ENCODE measurements at places on chromosomes 5 and 9.

- DNase-seq: no peak
Observed at GRCh38 chr9:27653957-27654356, 80.7 kb upstream of the C9orf72 start.

- DNase-seq: no peak
Observed at GRCh38 chr5:80409367-80409966, 1.6 kb downstream of the ZFYVE16 start.

DNA sequence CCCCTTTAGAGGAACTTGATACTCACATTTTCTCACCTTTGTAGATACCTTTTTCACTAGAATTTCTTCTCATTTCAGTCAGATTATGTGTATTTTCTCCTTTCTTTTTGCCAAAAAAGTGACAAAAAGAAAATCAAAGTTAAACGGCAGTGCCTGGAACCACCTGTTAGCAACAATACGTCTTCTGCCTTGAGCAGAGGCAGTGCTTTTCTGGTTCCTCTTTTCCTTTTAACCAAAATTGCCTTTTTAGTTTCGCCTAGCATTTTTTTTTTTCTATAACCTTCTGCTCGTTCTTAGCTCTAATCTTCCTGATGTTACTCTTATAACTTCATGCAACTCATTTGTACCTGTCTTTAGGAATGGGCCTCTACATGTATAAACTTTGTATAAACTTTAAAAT, 26.1 kb downstream of the SMIM32 start:
- DNase-seq: no peak

DNA sequence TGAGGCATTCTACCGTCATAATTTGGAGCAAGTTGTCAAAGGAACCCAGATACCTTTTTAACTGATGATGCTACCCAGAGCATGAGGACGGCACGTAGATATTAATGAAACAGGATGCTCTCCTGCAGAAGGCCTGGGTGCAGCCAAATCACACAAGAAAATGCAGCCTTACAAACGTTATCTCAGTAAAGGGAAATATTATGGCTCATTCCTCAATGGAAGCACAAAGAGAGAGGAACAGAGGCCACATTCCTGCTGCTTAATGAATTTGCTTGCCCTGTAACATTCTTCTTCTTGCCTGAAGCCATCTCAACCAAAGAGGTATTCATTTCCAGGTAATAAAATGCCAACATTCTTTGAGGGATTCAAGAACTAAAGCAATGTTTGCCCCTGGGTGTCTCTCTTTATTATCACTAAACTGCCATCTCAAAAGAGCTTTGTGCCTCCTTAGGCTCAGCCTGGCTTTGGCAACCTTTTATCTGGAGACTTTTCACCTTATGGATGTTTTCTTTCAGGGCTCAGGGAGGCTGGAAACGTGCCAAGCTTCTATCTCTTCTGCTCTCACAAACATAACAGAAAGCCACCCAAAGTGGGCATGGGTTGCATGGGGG, 92.9 kb downstream of the TNC start:
- DNase-seq: no peak

DNA sequence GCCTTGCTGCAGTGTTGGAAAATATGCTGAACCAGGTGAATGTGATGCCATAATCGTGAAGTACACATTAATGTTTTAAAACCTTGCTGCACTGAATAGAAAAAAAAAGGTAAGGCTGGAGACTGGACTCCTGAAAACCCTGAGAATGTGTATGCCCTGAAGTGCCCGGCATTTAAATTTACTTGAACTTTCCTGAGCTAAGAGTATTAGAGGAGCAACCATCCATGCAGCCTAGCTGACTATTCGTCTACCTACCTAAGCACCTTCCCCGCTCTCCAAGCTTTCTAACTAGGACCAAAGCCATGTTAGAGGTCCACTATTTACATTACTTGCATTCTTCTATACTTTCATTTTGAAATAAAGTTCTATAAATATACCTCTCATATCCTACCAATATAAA, 1.4 kb downstream of the GABRG2 start:
- DNase-seq: no peak

GRCh38 chr5:113808956-113809355, 295.5 kb downstream of the YTHDC2 start:
- DNase-seq: no peak

DNA sequence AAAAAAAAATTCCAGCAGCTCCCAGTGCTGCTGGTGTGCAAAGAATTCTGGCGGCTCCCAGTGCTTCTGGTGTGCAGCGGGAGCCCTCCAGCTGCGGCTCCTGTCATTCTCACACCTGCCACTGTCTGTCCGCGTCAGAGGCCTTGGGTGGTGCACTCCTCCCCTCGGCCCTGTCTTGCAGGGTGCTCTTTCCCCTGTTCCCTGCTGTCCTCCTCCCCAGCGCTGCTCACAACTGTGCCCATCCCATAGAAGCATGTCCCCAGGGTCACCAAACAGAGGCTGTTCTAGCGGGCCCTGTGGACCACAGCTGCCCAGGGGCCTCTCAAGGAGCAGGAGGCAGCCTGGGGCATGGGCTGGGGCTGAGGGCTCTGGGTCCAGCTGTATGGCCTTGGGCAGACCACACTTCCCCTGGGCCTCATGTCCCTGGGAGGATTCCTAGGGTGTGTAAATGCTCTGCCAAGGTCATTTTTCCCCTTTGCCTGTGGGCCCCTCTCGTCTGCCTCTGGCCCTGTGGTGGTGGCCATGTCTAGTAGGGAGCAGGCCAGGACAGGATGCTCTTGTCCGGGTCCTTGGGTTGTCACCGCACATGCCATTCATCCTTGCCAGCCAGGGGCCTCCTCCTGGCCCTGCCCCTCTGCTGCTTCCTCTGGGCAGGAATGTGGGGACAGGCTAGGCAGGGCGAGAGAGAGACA, 68.2 kb downstream of the PHF2 start:
- DNase-seq: no peak

DNA sequence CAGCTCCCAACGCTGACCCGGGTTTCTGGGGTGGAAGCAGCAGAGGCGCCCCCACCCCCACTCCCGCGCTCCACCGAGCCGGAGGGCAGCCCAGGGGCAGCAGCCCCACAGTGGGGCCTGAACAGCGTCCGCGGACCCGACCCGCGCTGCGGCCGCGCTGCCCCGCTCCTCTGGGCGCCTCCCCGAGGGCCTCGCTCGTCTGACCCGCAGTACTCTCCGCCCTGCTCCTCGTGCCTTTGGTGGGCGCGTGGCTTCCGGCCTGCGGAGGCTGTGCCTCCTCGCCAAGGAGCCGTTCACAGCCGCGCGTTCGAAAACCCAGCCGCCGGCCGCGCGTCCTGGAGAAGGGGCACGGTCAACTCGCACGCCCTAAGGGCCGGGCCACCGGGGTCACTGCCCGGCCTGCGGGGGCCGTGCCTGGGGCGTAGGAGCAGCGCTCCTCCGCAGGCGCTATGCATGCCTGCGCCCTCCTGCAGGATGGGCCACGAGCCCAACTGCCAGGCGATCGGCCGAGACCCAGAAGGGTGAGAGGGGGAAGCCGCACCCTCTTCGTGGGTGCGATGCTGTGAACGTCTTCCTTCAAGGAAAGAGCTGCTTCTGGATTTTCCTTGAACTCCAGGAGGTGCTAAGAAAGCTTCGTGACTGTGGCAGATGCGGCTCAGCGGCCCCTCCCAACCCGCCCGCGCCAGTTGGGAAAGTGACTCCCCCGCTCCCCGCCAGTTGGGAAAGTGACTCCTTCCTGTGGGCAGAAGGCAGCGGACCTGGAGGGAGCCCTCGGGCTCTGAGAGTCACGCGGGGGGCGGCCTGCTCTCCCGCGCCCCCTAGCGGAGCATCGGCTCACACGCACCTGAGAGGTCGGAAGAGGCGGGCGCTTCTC, 82.7 kb downstream of the HSD17B3 start:
- DNase-seq: peak; percentile 27

DNA sequence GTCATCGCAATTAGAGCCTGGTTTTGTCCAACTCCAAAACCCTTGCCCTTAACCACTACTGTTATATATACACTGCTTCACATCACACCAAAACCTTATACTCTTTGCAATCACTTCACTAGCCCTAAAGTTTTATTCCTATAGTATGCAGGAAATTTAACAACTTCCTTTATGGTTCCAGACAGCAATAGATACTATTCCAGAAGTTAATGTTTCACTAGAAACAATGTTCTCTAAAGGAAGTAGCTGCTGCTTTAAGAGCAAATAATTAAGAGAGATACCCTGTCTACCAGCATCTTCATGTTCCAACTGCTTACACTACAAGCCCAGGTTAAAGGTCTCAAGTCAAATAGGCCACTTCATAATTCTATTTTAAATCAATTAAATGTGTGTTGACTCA, 22.0 kb downstream of the FREM1 start:
- DNase-seq: no peak

DNA sequence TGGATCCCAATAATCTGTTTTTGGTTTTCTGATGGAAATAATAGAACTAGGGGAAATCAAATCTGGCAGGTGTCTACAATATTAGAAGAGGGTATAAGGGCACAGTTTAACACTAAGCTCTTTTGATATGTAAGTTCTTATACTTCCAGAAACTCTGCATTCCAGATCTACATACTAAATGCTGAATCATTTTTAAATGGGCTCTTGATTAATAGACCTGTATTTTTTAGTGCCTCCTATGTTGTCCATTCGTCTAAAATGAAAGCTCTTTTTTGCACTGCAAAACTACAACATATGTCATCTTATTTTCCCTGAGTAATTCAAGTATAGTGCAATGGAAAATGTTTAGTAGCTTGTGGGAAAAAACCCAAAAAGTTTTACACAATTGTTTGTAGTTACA, 44.2 kb downstream of the NR6A1 start:
- no peak for DNase-seq

DNA sequence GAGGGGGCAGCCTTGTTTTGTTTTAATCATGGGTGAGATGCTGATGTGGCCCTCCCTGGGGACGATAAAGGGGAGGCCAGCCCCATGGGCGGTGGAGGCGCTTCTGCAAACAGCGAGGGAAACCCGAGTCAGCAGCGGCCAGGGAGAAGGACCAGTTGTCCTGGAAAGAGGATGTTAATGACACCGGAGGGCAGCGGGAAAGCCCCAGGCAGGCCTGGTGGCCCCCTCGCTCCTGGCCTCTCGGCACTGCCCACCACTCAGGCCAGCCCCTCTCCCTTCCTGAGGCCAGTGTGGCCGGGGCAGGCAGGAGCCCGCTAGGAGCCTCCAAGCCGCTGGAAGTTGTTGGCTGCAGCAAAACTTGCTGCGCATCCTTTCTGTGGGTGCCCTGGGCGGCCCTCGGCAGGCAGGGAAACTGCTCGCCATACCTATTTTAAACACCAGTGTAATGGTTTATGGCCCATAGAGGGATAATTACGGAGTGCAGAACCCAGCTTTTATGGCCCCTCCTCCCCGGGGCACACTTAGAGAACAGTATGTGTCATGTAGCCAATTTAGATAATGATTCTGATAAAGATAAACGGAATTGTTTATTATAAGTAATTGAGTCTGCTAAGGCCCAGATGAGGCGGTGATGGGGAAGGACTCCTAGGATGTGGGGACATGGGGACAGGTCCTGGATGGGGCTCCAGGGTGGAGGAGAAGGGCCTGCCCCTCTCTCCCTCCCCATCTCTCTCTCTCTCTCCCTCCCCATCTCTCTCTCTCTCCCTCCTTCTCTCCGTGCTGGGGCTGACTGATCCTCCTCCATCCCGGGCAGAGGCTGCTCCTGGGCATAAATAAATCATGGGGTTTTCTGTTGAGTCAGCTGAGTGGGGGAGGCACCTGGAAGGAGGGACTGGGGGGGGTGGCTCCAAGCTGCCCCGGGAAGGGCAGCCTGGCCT, 36.9 kb downstream of the LMX1B start:
- no peak for DNase-seq

DNA sequence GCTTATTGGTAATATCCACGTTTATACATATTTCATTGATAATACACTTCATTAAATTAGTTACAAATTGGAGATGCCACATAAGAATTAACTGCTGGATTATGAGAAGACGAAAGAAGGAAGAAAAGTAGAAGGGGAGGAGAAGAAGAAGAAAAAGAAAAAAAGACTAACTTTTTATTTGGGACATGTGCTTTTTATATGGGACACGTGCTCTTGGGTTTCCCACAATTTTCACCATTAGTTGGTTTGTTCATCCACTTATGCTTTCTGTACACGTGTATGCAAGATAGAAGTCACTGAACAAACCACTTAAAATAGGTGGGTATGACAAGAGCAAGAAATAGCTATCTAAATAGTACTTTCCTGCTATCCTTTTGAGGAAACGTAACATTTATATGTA, 98.6 kb downstream of the MRPS30 start:
- no peak for DNase-seq

- no peak for DNase-seq
Observed at GRCh38 chr5:18465833-18466681, 831.8 kb downstream of the TAF11L14 start.

- no peak for DNase-seq
Observed at GRCh38 chr9:1373445-1373844, 323.3 kb downstream of the DMRT2 start.

- no peak for DNase-seq
Observed at GRCh38 chr9:112555101-112555643, 68.5 kb downstream of the KIAA1958 start.

GRCh38 chr9:125966466-125966865, 219.3 kb downstream of the PBX3 start:
- no peak for DNase-seq

DNA sequence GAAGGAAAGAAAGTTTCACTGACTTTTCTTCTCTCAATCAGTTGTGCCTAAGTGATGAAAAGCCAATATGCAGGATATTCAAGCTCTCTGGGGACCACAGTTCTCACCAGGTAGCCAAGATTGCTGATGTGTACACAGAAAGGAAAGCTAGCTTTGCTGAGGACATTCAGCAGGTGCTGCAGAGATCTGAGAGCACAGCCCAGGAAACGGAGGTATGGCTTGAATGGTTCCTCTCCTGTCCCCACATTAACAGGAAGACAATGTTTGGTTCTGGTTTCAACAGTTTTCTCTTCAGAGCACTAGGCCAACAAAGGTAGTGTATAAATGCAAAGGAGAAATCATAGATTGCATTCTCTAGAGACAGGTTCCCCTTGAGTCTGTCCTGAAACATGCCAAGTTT, 69.6 kb downstream of the PTPDC1 start:
- DNase-seq: peak; percentile 15

DNA sequence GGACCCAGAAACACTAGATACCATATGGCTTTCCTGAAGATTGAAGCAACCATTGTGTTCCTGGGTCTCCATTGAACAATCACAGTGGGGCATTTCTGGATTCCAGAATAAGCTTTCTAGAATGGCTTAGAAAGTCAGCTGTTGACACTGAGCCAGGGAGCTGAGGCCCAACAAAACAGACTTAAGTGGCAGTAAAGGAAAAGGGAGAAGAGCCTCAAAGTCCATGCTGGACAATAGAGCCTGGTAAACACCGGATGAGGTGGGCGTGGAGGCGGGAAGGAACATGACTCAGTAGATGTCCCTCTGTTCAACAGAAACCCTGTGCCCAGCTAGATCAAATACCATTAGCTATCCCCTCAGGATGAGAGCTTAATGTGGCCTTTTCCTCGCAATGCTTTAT, 14.8 kb downstream of the SPARC start:
- no peak for DNase-seq

- no peak for DNase-seq
Observed at GRCh38 chr9:128115187-128116103, 12.1 kb downstream of the PTGES2 start.

GRCh38 chr5:169913479-169913878, 66.8 kb downstream of the INSYN2B start:
- DNase-seq: no peak

GRCh38 chr5:107809201-107810034, 138.7 kb upstream of the EFNA5 start:
- DNase-seq: no peak
